Cerebellar nuclear complex (tissue), 1 donor: ENCODE measurements at places on chromosomes 4 and X.

GRCh38 chr4:13452927-13453579 is 31.1 kb downstream of the RAB28 start:
- no peak for DNase-seq

DNA sequence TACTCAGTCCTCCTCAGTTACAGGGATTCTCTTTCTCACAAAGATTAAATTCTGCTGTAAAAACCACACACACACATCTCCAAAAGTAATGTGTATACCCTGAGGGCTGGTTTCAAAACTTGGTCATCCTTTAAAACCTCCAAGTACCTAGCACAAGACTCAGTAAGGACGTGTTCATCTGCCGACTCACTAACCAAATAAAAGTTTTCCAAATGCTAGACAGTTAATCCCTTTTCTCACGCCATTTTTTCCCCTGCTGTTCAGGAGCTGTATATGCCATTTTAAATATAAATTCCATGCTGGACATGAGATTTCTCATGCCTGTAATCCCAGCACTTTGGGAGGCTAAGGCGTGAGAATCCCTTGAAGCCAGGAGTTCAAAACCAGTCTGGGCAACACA is 3.9 kb upstream of the SAT1 start:
- no peak for DNase-seq

DNA sequence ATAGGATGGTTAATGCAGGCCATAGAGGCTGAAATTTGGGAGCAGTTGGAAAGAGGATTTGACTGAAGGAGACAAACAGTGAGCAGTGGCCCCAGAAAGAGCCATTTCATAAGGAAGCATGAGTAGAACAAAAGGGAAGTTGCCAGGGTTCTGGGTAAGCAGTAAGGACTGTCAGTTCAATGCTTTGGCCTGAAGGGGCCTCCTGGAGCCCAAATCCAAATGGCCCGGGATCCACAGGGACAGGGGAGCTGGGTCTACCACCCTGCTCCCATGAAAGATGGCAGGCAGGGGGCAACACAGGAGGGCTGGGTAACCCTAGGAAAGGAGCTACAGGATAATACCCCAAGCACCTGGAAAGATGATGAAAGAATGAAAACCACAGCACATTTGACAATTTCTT is 4.1 kb upstream of the INTS6L start:
- no peak for DNase-seq

DNA sequence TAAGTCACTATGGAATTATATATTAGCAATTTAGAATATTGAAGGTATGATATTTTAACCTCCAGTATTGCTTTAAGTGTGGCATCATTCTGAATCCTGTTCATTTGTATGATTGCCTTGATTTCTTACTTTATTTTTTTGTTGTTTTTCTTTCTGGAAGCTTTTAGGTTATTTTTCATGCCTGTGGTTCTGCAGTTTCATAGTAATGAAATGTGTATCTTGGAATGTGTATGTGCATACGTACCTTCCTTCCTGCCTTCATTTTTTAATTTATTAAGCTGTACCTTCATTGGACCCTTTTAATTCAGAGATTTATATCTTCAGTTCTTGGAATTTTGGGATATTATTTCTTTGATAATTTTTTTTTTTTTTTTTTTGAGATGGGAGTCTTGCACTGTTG is 22.1 kb downstream of the CPEB2 start:
- no peak for DNase-seq

DNA sequence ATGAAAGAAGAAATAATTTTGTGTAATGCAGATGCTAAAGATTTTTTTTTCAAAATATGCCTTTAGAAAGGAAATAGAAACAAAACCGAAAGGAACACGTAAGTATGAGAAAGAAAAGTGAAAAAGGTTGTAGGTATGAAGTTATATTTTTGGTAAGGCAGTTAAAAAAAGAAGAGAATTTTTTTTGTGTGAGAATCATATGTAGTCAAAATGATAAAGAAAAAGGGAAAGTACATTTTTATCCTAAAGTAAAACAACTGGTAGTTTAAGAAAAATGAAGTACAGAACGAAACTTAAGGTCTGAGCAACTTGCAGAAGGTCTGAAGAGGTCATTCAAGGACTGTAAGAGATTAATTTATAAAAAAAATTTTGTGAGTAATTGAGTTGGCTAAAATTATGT is 164.0 kb upstream of the TRAM1L1 start:
- DNase-seq = no peak

GRCh38 chr4:79652232-79652631 is 244.2 kb upstream of the GK2 start:
- DNase-seq = no peak

DNA sequence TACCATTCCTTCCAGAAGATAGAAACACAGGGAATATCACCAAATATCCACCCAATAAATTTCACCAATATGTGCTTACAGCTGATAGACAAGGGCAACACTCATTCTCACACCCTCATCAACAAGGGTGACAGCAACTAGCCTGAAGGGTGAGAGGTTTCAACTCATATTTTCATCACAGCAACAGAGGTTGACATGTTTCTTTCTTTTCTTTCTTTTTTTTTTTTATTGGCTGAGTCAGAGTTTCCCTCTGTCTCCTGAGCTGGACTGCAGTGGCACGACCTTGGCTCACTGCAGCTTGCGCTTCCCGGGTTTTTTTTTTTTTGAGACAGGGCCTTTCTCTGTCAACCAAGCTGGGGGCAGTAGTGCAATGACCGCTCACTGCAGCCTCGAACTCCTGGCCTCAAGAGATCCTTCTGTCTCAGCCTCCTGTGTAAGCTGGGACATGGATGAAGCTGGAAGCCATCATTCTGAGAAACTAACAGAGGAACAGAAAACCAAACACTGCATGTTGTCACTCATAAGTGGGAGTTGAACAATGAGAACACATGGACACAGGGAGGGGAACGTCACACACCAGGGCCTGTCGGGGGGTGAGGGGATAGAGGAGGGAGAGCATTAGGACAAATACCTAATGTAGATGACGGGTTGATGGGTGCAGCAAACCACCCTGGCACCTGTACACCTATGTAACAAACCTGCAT is 27.5 kb upstream of the ASMTL start:
- no peak for DNase-seq

GRCh38 chr4:169229571-169230028 is 41.2 kb downstream of the SH3RF1 start:
- no peak for DNase-seq

- DNase-seq = no peak
Measured at GRCh38 chr4:3016961-3017360, 53.6 kb downstream of the GRK4 start.

DNA sequence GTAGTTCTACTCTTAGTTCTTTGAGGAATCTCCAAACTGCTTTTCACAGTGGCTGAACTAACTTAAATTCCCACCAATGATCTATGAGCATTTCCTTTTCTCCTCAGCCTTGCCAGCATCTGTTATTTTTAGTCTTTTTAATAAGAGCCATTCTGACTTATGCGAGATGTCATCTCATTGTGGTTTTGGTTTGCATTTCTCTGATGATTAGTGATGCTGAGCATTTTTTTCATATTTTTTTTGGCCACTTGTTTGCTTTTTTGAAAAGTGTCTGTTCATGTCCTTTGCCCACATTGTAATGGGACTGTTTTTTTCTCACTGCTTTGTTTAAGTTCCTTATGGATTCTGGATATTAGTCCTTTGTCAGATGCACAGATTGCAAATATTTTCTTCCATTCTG is 21.5 kb upstream of the PHKA1 start:
- no peak for DNase-seq

DNA sequence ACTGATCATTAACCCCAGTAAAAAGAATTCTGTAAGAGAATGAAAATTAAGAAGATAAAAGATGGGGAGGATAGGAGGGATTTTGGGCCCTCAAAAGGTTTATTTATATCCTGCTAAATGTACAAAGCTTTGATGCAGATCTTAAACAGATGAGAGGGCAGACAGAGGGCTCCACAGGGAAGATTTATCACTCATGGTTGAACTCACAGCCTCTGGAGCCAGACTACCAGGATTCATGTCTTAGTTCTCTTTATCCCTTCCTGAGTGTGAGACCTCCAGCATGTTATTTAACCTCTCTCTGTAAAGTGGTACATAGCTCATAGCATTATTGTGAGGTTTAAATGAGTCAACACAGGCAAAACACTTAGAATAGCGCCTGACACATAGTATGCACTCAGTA is 74.4 kb downstream of the SOWAHB start:
- DNase-seq = no peak

DNA sequence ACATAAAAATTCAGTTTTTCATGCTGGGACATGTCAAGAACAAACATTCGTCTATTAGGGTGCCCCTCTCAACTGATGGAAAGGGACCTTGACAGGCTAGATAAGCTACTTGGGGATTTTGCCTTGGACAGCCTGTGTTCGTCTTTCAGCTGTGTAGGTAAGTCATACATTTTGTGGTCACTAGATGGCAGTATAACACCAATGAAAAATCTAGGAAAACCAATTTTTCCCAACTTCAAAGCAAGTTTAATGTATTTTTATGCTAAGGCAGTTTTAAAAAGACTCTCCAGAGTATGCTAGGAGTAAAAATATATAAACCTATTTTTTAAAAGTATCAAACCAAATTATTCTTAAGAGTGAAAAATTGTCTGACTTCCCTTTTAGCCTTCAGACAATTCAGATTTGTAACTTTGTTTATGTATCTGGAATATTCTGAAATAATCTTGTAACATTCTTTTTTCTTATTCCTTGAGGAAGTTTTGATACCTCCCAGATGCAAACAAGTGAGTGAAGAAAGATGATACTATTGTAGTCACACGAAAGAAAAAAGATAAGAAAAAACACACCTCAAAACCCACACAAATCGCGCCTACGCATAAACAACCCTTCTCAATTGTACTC is 158.3 kb downstream of the CPE start:
- no peak for DNase-seq

DNA sequence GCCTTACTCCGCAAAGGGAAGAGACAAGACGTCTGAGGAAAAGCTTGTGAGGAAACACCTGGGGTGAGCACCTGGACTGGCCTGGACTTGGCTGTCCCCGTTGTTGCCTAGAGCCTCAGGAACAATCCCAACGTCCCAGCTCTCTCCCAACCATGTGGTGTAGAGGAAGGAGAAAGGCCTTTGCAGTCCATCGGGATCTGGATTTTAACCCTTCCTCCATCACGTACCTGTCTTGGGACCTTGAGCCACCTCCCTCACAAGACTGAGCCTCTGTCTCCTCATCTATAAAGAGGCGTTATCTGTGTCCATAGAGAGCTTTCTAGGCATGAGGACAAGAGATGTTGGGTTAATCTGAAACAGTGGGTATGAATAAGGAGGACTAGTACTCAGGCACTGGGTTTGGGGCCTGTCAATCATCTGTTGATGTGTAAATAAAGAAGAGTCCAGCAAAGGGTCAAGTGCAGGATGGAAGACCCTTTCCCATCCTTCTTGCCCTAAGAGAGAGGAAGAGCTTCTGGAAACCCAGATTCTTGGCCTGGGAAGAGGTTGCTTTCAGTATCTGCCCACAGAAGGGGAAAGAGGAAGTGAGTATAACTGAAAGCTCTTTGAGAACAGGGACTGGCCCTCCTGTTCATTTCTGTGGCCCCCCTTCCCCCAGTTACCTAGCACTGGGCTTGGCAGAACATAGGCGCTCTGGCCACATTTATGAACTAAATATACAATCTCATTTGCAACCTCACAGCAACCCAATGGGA is 137.1 kb downstream of the PJA1 start:
- no peak for DNase-seq

- no peak for DNase-seq
Measured at GRCh38 chr4:138904793-138905192, 110.8 kb upstream of the NOCT start.

GRCh38 chrX:52262195-52262546 is 77.5 kb downstream of the MAGED4 start:
- DNase-seq = no peak

- DNase-seq = no peak
Measured at GRCh38 chr4:105061136-105061696, 85.5 kb upstream of the TET2 start.

DNA sequence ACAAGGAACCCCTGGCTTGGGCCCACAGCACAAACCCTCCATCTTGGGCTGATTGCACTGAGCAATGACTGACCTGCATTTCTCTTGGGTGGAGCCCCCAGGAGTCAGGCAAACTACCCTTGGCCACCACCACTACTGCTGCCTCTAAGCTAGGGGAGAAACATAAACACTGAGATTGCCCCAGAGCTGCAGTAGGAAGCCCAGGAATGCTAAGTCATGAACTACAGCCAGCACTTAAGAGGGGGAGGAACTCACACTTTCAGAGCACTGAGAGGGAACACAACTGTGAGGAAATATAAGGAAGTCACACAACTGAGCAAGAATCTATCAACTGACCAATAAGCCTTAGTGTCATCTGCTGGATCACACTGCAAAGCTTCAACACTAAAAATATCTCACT is 111.6 kb upstream of the PPP3CA start:
- DNase-seq = no peak

DNA sequence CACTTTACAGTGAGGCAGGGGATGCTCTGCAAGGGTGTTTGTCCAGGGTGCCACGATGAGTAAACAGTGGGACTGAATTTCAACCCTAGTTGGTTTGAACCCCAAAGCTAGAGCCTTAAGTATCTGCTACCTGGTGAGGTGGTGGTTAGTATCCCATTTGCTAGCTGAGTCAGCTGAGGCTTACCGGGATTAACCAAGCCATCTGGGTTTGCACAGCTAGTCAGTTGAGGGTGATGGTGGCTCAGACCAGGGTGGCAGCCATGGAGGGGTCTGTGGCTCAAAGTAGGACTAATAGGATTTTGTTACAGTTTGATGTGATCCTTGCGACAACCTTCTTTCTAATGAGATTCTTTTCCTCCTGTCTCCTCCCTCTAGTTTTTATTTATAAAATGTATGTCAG is 1.9 kb downstream of the EVC start:
- no peak for DNase-seq

- no peak for DNase-seq
Measured at GRCh38 chr4:145375416-145375815, 106.2 kb upstream of the SMAD1 start.

- no peak for DNase-seq
Measured at GRCh38 chr4:177016541-177017141, 223.9 kb upstream of the VEGFC start.

- DNase-seq = no peak
Measured at GRCh38 chr4:38949411-38950051, 81.9 kb downstream of the FAM114A1 start.

DNA sequence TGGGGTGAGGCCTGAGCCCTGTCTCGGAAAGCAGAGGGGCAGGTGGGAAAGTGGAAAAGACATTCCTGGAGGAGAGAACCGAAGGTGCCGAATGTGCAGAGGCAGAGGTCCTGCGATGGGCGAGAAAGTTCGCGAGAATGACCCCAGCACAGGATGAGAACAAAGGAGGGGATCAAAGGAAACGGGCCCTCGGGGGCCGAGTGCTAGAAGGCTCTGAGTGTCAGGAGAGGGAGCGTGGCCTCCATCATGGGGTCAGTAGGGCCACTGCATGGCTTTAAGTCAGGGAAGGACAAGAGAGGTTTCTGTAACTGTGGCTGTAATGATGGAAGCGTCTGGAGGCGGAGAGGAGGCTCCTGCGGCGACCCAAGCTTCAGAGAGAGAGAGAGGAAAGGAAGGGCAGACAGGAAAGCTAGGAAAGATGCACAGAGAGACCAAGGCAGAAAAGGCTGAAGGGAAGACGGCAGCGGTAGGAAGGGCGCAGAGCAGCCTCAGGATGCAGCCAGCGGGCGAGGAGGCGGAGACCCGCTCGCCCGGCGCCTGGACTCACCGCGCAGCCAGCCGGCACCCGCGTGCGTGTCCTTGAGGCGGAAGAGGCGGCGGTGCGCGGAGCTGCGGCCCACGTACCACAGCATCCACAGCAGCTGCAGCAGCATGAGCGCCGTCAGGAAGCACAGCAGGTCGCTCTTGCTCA is 669 bp downstream of the OTOP1 start:
- no peak for DNase-seq
